AG04450 (cell line): ENCODE measurements at places on chromosomes 2 and 18.

- no peak for DNase-seq
Measured at GRCh38 chr2:106108351-106108750, 85.8 kb downstream of the UXS1 start.

DNA sequence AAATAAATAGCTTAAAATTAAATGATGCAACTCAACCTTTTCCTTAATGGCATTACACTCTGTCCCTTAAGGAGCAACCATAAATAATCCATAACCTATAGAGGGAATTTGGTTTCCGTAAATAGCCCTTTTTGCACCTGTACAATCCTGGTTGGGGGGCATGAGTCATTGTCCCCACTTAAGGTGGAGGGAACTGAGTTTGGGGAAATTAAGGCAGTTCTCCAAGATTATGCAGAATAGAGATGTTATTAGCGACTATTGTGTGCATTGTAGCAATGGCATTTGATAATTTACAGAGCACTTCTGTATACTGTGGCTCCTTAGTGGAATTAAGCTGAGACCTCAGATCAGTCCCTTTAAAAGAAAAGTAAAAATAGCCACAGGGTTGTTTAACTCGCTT is 6.6 kb downstream of the MYCN start:
- no peak for DNase-seq

DNA sequence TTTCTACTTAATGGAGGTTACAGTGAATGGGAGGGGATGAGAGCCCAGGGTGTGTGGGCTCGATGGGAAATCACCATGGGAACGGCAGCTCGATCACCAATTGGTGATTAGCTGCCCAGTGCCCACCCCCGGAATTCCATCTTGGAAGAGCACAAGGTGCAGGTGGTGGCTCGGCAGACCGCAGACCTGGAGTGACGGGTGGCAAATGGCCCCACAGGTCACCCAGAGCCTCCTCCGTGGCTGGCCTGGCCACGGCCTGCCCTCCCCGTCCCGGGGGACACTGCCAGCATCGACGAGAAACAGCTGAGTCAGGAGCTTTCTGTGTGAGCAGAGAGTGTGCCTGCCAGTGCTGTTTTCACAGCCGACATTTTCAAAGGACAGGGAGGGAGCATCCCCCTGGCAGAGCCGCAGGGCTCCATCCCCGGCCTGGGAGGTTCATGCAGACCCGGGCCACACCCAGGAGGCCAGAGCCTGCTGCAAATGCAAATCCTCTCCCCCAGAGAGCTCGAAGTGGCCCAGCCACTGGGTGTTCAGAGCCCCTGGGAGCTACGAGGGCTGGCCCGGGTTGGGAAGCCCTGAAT is 176.4 kb upstream of the MYT1L start:
- no peak for DNase-seq

DNA sequence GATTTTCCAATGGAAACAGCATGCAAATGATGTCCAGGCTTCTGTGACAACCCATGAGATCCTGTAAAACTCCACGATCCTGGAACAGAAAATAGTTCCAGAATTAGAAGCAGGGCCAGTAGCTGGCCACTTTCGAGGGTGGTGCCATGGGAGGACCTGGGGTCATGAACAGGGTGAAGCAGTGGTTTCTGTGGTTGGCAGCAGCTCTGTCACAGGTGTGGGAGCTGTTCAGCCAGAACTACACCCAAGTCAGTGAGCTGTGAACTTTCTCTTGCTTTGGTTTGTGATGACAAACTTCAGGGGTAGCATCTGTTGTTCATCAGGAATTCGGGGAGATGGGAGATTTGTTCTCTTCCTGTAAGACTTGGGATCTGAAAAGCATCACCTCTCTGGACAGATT is 314.4 kb upstream of the NT5C1B start:
- no peak for DNase-seq

DNA sequence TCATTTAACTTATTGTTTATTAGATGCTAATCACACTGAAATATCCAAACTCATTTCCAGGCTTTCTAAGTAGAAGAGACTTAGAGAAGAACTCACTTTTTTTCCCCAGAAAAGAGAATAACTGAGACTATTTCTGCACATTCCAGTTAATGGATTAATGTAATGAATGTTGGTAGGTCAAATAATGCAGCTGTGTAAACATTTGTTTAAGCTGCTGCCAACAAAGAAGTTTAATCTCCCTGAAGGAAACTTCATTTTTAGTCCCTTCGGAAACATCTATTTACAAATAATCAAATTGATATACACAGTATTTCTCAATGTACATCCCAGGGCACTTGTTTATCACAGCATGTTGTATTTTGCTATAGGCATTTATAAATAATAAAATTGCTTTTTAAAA is 126.9 kb downstream of the KCNS3 start:
- DNase-seq, result no peak

GRCh38 chr2:208040199-208041171 is 15.2 kb upstream of the PLEKHM3 start:
- DNase-seq, result peak; percentile 38
